ENCODE measurements at places on chromosomes 4 and X.

DNA sequence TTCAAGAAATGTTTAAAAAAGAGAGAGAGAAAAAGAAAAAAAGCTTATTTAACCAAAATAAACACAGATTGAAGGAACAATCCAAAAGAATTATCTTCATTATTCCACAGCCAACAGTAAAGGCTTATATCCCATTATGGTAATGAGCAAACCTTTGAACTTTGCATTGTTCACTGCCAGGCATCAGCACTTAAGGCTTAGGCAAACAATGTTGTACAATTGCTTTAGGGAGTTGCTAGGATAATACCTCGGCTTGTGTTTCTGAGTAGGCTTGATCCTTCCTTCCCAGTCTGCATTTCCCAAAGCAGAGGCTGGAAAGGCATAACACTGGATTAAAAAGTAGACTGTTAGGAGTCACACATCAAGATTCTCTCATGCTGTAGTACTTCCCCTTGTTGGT is 352.7 kb upstream of the IGFBP7 start:
- no peak for DNase-seq

- DNase-seq = no peak
These were observed 38.0 kb downstream of the CTBP1 start for GRCh38 chr4:1210971-1211370.

DNA sequence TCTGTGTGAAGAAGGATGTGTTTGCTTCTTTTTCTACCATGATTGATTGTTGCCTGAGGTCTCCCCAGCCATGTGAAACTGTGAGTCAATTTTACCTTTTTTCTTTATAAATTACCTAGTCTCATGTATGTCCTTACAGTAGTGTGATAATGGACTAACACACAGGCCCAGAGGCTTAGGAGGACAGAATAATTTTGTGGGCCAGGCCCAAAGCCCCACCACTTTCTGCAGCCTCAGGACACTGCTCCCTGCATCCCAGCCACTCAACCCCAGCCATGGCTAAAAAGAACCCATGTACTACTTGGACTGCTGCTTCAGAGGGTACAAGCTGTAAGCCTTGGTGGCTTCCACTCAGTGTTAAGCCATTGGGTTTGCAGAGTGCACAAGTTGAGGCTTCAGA is 512.7 kb upstream of the CT83 start:
- no peak for DNase-seq

GRCh38 chr4:68466185-68466584 is 18.9 kb downstream of the TMPRSS11E start:
- peak; percentile 87 for DNase-seq

- no peak for DNase-seq
These were observed 45.7 kb downstream of the GYG2 start for GRCh38 chrX:2874222-2875135.

DNA sequence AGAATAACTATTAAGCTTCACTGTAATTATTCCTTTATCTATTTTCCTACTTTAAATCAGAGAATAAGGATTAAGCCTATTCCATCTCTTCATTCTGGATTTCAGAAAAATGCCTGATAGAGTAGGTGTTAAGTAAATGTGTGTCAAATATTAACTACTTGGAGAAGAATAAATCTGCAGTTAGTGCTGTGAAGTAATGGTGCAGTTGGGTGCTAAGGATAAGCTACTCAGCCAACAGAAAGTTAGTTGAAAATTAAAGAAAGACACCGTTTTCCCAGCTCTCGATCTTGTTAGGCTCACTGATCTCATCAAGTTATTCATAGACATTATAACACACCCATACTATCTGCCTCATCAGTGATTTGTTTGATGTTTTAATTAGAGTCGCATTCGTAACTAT is 7.1 kb downstream of the PF4V1 start:
- no peak for DNase-seq

DNA sequence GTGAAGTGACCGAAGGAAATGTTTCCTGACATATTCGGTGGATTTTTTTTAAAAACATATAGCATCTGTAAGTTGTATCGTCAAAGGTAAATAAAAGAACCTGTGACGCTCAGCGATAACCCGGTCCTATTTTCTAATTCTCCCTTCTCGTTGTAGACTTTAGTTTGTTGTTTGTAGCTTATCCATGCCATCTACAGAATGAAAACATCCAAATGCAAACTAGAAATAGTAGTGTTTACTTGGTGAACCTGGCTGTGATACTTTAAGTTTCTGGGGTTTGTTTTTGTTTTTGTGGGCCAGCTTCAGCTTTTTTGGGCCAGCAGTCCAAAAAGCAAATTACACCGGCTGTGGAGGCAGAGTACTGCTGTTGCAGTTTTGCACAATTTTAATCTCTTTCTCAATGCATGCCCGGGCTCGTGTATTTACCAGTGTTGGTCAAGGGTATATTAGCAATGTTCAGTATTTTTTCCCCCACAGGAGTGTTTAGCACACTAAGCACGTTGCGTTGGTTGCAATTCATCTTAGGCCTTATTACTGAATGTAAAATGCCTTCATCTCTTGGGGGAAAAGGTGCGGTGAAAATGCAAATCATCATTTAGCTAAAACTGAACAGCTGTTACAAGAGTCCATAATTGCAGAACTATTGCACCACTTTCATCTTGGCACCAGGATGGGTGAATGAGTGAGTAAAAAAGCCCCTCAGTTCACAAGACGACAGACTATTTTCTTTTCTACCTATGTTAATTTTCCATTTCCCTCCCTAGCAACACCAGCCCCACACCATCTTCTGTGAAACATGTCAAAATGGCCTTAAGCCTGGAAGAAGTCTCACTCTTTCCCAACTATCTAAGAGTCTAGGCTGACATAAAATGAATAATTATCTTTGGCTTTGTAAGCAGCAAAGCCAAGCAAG is 1.7 kb upstream of the CNOT6L start:
- no peak for DNase-seq

DNA sequence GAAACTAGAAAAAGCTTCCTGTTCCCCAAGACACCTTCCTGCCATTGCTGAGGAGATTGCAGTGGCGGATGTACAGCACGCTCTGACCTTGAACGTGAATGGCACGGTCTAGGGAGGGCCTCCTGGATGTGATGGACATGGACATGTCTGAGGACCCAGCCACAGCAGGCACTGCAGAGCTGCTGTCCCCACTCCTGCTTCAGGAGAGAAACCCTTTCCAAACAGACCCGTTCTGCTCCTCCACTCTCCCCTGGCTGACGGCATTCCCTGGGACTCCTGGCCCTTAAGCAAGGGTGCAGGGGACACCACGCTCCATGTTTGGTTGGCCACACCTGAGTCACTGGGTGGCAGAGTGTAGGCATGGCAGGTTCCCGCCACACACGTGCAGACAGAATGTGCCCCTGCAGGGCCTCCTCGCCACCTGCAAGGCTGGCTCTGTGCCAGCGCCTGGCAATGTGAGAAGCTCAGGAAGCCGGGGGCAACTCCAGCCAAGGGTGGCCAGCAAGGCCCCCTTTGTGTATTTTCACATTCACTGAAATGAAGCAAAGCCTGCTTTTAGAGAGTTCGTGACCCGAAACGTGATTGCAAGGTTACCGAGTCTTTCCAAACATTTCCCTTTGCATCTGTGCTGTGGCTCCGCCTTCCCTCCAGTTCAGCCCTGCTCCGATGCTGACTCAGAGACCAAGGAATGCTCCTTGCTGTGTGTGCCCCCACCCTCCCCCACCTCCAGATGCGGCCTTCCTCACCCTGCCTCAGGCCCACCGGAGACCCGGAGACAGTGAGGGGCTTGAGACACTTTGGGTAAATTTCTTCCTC is 46.1 kb downstream of the HTRA3 start:
- peak; percentile 77 for DNase-seq

- peak; percentile 68 for DNase-seq
These were observed 3.4 kb downstream of the WFS1 start for GRCh38 chr4:6272863-6273660.

DNA sequence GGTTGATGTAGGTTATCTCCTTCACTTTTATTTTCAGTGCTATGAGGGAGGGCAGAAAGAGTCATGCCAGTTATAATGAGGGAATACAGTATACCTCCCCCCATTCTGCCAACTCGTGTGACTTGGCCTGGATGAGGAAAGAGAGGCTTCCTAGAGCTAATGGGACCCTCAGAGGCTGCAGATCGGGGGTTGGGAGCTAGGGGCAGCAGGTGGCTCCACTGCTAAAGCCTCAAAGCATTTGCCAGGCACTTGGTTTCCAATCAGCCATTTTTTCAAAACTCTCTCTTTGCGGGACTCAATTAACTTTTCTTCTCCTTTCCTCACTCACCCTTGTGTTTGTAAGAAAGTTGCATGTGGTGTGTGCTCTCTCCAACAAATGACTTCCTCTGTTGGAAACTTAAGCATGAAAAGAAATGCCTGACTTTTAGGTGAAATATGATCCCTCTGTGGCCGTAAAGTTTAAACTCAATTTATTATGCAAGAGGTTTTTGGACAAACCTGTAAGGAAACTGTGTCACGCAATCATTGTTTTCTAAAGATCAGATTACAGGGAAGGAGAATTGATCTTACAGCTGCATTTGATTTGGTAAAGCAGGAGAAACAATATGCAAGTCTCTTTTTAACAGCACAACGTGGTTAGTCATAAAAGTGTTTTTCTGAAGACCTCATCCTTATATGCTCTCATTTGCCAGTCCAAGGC is 7.0 kb downstream of the SFRP2 start:
- no peak for DNase-seq

DNA sequence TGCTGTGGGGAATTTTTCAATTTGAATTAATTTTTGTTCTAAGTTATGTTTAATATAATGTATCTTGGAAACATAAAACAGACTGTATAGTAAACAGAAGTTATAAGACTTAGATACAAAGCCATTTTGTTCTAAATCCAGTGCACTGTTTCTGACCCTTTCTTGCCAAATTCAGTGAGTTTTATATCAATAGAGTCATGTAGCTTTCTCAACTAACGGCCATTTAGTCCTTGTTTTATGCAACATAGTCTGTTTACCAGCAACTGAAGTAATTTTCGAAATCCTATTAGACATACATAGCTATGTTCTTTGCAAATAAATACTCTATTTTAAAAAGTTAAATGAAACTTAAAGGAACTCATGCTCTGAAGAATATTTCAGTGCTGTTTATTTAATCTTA is 242.8 kb downstream of the ADGRL3 start:
- no peak for DNase-seq

DNA sequence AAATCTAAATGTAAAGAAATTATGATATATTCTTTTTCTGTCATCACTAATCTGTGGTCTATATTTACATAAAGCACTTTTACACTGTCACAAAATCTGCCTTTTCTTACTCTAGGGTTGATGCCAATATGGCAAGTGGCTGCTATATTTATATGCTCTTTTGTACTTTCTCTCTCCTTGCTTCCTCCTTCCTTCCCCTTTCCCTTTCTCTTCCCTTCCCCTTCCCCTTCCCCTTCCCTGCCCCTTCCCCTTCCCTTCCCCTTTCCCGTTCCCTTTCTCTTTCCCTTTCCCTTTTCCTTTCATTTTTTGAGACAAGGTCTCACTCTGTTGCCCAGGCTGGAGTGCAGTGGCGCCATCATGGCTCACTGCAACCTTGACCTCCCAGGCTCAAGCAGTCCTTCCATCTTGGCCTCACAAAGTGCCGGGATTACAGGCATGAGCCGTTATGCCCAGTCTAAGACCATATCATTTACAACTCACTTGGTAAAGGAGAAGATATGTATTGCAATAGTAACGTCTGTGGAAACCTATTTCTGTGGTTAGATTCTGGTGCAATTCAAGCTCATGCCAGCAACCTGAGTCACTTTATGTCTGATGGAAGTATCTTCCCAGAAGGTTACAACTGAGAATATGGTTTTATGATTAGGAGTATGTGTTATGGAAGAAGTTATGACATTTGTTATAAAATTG is 13.9 kb upstream of the PLAC8 start:
- DNase-seq = peak; percentile 80

DNA sequence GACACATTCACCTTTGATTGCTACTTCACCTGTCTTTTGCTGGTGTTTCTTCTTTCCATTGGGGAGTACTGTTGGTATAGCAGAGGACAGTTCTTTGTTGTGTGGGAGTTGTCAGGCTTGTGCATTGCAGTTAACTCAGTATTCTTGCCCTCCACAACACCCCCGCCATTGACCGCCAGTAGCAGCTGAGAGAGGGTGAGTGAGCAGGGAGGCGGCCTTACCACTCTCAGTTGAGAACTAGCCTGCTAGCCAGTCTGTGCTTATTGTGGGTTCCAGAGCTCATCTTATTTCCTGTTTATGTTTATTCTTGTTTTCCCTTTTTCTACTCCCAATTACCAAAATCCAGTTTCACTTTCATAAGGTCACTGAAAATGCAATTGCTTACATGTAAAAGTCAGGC is 52.2 kb downstream of the STIM2 start:
- no peak for DNase-seq

GRCh38 chr4:188778905-188779304 is 639.7 kb downstream of the TRIML1 start:
- DNase-seq = peak; percentile 51

- peak; percentile 73 for DNase-seq
These were observed 64.3 kb upstream of the NR0B1 start for GRCh38 chrX:30373479-30373878.

DNA sequence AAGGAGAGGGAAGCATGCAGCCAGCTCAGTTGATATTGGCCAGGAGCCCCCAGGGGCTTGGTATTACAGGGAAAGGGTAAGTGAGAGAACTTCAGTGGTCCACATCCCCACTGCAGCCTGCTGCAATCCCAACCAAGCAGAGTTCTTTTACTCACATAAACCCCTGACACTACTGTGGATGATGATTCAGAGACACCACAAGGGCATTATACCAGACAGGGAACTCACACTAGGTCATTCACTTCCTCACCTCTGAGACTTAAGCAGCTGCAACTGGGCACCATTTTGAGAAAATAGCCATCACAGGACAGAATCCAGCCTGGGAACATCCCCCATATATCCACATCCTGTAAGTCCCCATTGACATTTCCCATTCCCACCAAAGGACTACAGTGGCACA is 248.0 kb downstream of the INPP4B start:
- no peak for DNase-seq

DNA sequence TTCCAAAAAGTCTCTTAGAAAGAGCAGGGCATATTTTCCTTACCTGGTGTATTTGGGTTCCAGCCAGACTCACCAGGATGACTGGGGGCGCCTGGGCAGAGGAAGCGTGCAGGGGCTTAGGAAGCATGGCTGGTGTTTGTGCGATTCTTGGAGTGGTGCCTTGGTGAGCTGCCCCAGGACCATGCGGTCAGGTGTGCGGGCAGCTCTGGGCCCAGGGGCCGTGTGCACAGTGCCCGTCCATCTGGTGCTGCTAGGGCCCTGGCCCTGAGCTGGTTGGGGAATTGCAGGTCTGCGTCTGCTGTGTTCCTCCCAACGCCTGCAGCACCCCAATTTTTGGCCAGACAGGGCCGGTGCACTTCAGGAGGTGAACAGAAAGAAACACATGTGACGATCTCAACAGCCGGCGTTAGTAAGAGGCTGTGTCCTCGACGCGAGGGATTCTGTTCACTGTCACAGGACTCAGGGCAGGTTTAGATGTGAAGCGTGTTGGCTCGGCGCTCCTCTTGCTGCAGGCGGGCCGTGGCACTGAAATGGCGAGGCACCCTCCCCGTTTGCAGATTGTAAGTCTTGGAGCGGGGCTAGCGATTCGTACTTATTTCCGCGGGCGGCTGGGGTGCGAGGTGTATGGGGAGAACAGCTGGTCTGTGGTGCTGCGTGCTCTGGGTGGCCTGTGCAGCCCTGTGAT is 15.2 kb downstream of the RGS12 start:
- DNase-seq = no peak
